ENCODE measurements at places on chromosomes 2 and 18.

GRCh38 chr2:2075875-2076529 is 255.1 kb downstream of the MYT1L start:
- DNase-seq = no peak

DNA sequence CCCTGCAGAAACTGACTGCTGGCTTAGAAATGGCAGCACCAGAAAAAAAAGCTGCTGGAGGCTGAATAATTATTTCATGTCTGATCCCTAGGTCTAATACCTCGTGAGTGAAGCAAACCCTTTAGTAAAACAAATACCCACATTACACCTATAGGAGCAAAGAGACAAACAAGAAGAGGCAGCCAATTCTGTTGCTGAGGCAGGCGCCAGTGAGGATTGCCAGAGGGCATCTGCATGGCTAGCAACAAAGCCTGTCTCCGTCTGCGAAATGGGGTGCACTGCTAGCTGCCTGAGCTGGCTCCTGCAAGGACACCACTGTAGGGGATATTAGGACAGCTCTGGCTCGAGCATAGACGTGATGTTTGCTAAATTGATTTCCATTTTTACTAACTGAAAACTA is 509.7 kb downstream of the TDRD15 start:
- DNase-seq = no peak

DNA sequence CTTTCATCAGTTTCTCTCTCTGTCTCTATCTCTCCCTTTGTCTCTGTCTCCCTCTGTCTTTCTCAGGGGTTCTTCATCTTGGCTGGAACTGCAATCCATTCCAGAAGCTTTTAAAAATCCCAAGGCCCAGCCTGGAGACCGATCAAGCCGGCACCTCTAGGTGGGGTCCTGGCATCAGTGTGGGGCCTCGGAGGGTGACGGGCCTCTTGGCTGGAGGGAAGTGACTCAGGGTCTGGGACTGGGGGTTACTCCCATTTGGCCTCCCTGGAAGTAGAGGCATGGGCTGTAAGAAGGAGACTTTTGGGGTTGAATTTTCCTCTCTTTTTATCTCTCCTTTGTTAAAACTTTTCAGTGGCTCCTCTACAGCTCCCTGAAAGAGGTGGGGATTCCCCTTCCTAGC is 52.8 kb upstream of the OTOF start:
- no peak for DNase-seq

DNA sequence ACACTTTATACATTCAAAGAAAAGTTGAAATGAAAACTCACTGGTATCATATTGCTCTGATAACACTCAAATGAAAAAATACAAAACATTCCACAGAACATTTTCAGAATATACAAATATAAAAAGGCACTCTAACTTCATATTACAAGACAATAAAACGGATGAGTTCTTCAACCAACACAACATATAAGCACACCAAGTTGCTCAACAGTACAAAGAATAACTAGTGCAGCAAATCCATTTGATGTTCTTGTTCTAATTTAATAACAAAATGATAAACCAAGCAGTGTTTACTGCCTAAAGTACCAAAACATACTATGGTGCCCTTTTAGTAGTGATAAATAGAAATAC is 60.8 kb upstream of the PGAP1 start:
- DNase-seq = no peak

DNA sequence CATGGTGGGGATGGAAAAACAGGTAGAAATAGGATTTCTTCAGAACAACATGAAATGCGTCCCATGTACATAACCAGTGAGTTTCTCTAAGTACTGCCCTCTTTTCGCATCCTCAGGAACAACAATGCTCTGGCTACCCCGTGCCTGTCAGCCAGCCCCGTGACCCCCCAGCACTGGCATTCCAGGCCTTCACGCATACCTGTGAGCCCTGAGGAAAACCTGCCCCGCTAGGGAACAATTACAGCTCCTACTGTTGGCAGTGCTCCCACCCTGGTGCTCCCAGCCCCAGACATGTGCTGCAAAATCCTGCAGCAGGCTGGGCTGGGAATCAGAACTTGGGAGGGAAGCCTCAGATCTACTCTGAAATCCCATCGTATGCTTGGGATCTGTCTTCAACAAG is 9.1 kb downstream of the SMAD7 start:
- DNase-seq = no peak

- no peak for DNase-seq
Observed at GRCh38 chr2:205872716-205873115, 190.4 kb downstream of the NRP2 start.

DNA sequence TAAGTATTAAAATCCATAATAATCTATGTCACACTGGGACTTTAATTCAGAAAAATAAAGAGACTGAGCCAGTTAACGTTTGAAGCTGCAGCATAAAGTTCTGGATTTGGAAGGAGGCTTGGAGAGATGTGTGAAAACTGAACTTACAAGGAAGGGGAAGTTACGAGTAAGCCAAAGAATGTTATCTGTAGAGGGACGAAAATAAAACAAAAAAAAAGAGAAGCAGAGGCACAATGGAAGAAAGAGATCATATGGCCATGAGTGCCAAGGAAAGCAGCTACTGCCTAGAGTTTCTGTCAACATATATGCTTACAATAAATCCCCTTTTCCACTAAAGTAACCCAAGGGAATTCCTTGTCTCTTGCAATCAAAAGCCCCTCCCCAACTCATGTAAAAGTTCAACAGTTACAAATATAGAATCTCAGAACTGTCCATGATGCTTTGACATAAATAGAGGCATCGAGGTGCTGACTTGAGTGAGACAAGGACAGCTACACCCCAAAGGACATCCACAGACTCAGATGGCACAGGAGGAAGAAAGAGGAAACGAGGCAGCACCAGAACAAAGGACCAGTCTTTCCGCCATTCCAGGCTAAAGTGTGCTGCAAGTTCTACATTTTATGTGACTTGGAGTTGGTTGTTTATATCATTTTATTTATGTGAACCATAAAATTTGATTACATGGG is 16.1 kb upstream of the ARL5A start:
- no peak for DNase-seq

GRCh38 chr18:55221622-55222021 is 262.4 kb upstream of the CCDC68 start:
- no peak for DNase-seq

- DNase-seq = no peak
Observed at GRCh38 chr2:121386707-121387106, 101.7 kb upstream of the TFCP2L1 start.

DNA sequence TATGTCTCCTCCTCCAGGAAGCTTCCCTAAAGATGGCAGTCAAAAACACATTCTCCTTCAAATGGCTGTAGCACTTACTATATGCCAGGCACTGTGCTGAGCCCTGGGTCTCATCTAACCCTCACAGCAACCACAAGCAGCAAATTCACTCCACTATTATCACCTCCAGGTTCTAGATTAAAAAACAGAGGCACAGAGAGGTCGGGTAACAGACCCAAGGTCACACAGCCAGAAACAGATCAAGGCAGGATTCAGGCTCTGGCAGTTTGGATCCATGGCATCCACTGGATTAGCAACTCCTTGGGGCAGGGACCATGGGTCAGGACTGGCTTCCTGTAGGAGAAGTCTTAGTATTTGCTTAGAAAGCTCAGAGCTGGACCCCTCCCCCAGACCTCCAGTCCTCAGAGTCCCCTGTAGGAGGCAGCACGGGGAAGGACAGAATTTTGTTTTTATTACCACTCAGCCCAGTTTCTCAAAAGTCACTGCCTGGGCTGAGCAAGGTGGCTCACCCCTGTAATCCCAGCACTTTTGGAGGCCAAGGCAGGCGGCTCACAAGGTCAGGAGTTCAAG is 34.4 kb downstream of the ZFP36L2 start:
- no peak for DNase-seq

GRCh38 chr2:153005071-153005730 is 286.8 kb downstream of the ARL6IP6 start:
- no peak for DNase-seq

DNA sequence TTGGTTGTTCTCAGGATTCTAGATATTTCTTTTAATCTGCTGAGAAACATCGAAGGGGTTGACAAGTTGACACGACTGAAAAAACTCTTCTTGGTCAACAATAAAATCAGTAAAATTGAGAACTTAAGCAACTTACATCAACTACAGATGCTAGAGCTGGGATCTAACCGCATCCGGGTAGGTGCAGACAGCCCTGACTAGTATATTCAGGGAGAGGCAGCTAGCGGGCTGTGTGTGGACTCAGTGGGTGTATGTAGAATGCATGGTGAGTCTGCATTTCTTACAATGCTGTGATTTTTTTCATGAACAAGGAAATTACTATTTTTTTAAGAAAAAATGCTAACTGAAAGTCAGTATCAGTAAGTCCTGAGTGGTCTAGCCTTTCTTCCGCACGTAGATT is 10.1 kb downstream of the PPP1R7 start:
- DNase-seq = no peak

DNA sequence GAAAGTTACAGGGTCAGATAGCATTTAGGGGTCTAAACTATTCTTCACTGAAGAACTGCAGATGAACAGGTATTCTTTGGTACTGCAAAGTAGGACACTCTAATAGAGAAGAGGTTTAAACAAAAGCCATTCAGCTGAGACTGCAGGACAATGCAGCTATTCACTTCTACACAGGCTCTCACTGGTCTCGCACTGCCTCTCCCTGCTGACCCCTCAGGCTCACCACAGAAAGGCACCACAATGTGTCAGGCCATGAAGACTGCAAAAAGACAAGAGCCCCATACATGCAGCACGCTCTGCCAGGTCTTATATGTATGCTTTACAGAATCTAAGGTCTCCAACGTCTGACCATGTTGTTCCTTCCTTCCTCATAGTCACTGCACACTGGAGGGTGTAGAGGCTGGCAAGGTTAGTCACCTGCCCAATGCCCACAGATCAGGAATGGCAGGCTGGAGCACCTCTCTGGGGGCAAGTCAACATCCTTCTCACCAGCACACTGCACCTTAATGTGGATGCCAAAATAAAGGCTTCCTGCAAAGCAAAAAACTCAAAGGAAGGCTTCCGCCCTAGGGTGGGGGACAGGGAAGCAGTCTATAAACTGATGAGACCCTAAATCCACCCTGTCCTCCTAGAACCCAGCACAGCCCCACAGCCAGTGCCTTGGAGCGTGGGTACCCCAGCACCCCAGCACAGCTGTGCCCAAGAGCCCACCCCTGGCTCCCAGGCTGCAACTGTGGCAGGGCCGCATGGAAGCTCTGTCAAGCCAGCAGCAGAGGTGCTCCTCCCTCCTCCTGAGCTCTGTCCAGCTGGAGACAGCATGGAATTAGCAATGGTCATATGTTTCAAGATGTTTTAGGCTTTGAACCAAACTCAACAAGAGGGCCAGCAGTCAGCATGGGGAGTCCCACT is 10.7 kb upstream of the RNU4ATAC start:
- DNase-seq = no peak

DNA sequence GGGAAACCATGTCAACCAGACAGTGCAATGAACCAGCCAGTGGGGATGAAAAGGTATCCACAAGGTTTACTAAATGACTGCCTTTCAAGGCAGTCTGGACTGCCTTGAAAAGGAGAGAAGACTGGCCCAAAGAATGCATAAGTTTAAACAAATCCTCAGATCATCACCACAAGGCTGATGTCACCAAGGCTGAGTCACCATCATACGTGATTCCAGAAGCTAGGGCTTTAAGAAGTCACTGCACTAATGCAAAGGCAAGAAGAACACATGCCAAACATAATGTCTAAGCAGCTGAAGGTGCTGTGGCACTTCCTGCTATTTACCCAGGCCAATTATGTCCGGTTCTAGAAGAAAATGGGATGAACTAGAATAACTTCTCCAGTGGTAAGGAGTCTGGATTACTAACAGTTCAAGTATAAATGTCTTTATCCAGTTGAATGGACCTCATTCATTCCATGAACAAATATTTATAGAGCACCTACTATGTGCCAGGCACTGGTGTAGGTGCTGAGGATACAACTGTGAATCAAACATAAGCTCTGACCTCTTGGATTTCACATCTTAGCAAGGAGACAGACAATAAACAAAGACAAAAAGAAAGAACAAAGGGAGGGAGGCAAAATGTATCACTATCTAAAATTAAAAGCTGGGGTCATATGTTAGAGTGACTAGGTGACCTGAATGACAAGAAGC is 37.6 kb upstream of the ONECUT2 start:
- no peak for DNase-seq

DNA sequence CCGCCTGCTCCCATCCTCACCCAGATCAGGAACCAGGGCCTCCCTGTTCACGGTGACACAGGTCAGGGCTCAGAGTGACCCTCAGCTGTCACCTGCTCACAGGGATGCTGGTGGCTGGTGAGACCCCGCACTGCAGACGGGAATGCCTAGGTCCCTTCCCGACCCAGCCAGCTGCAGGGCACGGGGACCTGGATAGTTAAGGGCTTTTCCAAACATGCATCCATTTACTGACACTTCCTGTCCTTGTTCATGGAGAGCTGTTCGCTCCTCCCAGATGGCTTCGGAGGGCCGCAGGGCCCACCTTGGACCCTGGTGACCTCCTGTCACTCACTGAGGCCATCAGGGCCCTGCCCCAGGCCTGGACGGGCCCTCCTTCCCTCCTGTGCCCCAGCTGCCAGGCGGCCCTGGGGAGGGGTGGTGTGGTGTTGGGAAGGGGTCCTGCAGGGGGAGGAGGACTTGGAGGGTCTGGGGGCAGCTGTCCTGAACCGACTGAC is 31.7 kb downstream of the GPC1 start:
- no peak for DNase-seq

- no peak for DNase-seq
Observed at GRCh38 chr18:10060469-10060782, 146.6 kb downstream of the VAPA start.

DNA sequence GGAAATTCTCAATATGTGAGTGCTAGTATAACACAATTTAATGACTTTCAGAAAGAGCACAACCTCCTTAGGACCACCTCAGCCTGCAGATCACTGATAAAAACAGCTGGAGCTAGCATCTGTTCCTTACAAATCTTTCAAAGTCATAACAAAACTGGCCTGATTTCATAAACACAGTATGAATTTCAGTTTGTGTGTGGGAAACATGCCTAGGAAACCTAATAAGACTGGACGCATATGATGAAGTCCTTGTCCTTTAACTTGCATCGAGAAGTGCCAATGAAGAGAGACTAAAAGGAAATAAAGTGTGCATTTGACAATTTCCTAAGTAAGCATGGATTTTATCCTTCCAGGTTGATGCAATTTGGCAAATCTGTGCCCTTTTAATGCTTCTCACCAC is 74.1 kb upstream of the KLHL14 start:
- DNase-seq = no peak

DNA sequence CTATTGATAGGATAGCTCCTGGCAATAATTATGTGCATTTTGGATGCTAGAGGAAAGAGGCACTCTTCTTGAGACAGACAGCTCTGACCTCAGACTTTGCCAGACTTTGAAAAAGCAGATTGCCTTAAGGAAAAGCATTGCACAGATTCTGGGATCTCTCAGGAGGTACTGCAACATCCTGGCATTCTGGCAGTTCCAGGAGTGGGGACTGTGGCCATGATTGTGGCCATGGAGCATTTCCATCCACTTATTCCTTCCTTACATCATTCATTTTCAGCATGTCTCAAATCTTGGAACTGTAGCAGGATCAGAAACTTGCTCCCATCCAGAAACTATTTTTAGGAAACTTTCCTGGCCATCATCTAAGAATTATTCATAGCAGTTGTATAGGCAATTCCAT is 144.9 kb upstream of the FOSL2 start:
- DNase-seq = no peak

GRCh38 chr2:62032096-62032495 is 126.6 kb downstream of the COMMD1 start:
- DNase-seq = no peak

GRCh38 chr2:114083717-114084387 is 194.0 kb downstream of the ACTR3 start:
- DNase-seq = no peak

Measured in activated CD8-positive, alpha-beta memory T cell treated with anti-CD3 and anti-CD28 coated beads for 1 hour (primary cell).